Naive thymus-derived CD4-positive, alpha-beta T cell (primary cell): ENCODE measurements at places on chromosomes 6 and 20.

DNA sequence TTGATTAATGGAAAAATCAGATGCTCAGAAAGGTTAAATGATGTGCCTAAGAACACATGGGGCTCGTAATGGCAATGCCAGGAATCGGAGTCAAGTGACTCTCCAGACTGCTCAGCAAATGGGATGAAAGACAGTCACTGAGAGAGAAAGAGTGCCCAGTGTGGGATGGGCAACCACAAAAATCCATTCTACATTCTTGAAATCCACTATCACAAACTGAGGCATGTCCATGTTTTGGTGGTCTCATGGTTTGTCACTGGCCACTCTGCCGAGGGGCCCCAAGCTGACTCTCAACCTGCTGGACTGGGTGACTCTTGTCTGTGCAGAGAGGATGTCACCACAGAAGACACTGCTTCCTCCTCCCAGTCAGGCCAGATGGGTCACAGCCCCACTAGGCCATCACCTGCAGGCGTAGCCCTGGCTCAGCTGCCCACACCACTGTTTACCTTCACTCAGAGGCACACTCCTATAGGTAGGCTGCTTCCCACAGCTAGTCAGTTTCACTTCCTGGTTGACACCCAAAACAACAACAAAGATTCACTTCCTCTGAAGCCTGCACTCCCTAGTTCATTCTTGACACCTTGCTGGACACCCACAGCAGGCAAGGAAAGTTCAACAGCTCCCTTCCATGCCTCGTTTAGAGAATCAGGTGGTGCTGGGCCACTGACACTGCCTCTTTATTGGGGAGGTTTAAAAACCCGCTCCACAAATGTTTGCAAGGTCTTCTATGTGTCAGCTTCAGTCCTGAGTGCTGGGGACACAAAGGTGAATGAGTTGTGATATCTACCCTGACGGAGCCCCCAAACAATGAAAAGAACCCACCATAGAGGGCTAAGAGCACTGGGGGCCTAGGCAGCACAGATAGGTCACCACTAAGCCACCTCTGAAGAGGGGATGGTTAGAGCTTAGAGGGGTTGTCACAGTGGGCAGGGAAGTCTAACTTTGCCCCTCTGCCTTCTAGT lies 21.7 kb downstream of the MAP1LC3A start:
- DNase-seq, result peak; percentile 7

DNA sequence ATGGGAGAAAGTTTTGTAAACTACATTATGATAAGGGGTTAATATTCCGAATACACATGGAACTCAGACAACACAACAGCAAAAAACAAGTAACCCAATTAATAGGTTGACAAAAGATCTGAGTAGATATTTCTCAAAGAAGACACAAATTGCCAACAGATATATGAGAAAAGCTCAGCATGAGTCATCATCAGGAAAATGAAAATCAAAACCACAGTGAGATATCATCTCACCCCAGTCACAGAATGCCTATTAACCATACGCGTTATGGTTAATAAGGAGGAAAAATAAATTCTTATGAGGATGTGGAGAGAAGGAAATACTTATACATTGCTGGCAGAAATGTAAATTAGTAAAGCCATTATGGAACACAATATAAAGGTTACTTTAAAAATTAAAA lies 695.0 kb downstream of the COL12A1 start:
- no peak for DNase-seq

DNA sequence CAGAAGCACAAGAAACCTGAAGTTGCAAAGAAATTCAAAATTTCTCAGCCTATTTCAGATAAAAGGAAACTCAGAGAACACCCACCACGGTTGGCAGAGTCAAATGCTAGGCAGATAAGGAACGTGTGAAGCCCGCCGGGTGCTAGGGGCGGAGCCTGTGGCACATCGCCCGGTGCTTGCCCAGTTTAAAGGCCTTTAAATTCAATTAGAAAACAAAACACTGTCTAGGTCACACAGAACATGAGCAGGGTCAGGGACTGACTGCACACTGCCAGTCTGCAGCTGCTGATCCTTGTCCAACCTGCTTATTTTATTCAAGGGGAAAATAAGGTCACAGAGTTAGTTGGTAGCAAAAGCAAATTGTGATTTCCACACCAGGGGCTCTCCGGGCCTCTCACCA lies 75.8 kb downstream of the PSMG4 start:
- no peak for DNase-seq

DNA sequence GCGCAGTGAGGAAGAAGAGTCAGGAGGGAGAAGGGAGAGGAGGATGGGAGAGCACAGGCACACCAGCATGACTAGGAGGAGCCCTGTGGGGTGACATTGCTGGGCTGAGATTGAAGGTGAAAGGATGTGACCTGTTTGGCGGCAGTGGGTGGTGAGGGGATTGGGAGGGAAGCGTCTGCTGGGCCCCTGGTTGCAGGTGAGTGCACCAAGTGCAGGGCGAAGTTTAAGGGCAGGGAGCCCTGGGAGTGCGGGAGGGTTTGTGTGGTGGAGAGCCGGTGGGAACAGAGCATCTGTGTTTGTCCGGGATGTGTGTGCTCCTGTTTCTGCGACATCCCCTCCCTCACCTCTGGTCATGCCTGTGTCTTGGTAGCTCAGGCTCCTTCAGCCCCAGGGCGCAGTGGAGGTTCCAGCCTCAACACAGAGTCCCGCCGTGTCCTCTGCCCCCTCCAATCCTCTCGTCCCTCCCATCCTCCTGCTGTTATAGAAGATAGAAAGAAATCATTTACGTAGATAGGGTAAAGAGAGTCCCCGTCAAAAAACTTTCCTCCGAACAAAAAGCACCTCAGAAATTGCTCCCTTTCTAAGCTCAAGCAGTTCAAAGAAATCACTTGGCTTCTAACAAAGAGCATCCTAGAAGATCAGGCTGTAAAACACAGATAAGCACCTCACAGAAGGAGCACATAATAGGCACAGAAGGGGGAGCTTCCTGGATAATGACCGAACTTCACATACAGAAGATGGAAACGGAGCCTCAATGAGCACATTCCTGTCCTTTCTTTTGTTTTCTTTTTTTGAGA lies 25.0 kb downstream of the ULBP1 start:
- no peak for DNase-seq

GRCh38 chr20:8126841-8127378 lies 5.2 kb upstream of the PLCB1 start:
- no peak for DNase-seq

- DNase-seq, result no peak
These were observed 348.1 kb downstream of the THBS2 start for GRCh38 chr6:168905451-168906090.

DNA sequence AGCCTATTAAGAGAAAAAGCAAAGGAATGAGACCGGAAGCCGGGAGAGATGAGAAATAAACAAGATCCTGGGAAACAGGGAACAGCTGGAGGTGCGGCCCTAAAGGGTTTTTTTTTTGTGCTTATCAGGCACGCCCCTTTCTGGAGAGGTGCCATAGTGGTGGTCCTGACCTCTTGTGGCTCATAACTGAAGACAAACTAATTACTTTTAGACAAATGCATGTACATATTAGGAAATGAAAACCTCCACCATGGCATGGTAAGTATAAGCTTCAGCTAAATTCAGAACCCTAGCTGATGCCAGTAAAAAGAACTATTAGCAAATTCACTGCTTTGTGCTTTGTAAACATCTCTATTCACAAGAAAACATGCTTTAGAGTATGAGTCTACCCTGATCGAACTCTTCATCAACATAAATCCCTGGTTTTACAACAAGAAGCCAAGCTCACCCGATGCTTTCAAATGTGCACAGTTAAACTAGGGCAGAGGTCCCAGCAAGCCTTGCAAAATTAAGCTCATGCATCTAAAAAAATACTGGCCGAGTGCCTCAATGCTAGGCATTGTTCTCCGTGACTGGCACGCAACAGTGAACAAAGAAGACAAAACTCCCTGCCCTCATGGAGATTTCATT lies 96.4 kb upstream of the MRPS10 start:
- DNase-seq, result no peak
